ENCODE measurements at places on chromosomes 3 and 15.
A peak's percentile ranks its signal among the peaks of the same experiment; 100 is the strongest.

- DNase-seq = no peak
Observed at GRCh38 chr15:99057020-99057419, 47.9 kb upstream of the SYNM start.

DNA sequence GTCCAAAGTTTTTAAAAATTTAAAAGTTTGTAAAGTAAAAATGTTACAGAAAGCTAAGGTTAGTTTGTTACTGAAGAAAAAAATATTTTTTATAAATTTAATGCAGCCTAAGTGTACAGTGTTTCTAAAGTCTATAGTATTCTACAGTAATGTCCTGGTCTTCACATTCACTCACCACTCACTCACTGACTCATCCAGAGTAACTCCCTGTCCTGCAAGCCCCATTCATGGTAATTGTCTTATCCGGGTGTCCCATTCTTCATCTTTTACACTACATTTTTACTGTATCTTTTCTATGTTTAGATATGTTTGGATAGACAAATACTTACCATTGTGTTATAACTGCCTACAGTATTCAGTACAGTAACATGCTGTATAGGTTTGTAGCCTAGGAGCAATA, 36.7 kb upstream of the ATP10A start:
- DNase-seq = no peak

DNA sequence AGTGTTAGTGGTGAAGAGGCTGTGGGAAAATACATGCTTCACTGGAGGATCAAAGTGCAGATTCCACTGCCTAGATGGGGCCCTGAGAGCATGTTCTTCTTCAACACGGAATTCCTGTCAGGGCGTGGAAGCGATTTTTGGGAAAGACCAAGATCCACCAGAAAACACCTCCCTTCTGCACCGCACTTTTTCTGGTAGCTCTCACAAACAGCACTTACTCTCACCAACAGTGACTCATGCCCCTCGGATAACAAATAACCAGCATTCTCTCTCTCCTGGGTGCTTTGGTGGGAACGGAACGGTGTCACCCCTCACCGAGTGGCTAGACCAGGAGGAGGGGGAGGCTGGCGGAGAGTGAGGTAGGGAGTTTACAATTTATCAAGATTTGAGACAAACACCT, 40.1 kb downstream of the ADAMTSL3 start:
- no peak for DNase-seq

- no peak for DNase-seq
Observed at GRCh38 chr3:4528819-4529600, 35.9 kb downstream of the ITPR1 start.

- DNase-seq = peak; percentile 83
Observed at GRCh38 chr3:195154793-195155535, 116.0 kb downstream of the XXYLT1 start.

Measured in tibial artery (tissue), 4 donors.